ENCODE measurements at places on chromosomes 3 and 15.

GRCh38 chr15:80242132-80242769 is 9.8 kb downstream of the CTXND1 start:
- peak; percentile 66 for DNase-seq

- peak; percentile 24 for DNase-seq
These were observed 607.5 kb upstream of the AGTR1 start for GRCh38 chr3:148090156-148090555.

GRCh38 chr3:123416647-123417046 is 32.2 kb downstream of the ADCY5 start:
- no peak for DNase-seq

- peak; percentile 8 for DNase-seq
These were observed 54.0 kb downstream of the TSC22D2 start for GRCh38 chr3:150462108-150462507.

GRCh38 chr3:25532431-25533162 is 104.5 kb downstream of the RARB start:
- DNase-seq: peak; percentile 62

GRCh38 chr15:62497356-62497755 is 332.3 kb upstream of the C2CD4B start:
- DNase-seq: no peak

DNA sequence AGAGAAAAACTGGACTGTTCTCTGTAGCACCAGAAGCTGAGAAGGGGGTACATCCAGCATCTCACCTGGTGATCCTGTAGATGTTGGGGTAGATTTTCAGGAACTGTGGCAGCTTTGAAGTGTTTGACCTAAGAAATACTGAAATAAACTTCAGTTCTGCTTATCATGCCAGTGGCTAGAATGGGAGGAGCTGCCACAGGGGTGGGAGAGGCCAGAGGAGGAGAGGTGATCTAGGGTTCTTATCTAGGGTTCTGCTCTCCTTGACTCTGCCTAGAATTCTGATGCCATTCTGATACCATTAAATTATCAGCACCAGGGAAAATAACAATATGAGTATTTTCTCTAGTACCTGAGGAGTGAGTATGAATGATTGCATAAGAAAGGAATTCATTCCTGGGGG is 10.2 kb upstream of the CPOX start:
- DNase-seq: peak; percentile 11

DNA sequence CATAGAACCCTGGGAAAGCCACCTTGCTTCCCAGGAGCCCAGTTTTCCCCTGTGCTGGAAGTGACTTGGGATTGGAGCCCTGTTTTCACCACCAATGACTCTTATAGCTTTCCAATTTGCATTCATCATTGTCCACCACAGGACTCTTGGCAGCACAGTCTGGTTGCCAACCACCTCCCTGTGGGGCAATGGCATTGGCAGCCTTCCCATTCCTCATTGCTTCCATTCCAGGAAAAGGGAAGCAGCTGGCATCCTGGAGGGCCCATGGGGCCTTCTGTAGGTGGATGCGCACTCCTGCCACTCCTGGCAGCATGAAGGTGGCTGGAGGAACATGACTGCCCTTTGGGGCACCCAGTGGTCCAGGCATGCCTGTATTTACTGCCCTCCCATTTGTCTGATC is 57.7 kb downstream of the FEM1B start:
- DNase-seq: no peak

DNA sequence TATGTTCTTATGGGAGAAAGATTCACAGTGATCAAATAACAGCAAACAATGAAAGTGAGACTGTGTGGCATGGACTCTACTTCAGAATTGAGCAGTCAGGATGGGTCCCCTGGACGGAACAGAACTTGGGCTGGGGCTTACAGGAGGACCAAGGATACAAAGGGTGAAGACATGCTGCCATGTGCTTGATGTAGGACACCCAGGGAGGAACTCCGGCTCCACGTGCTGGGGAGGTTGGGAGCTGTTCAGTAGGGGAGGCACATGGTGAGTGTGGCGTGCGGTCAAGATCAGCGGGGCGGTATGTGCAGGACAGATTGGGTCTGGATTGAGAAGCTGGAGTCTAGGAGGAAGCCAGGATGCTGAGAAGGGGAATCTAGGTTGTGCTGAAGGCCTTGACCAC is 32.6 kb downstream of the PPCDC start:
- no peak for DNase-seq

DNA sequence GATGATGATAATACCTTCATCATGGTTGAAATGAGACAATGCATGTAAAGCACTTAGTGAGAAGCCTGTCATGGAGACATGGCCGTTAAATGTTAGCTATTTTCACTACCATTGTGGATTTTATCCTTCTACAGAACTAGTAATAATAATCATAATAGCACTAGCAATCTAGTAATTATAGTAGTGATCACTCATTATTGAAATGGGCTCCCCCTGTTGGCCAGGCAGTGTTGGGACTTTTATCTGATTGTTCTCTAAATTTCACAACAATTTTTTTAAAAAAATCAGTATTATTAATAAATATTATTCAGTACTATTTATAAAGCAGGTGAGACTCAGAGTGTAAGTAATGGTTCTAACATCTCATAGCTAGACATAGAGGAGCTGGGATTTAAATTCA is 396.3 kb downstream of the IL5RA start:
- DNase-seq: peak; percentile 8

DNA sequence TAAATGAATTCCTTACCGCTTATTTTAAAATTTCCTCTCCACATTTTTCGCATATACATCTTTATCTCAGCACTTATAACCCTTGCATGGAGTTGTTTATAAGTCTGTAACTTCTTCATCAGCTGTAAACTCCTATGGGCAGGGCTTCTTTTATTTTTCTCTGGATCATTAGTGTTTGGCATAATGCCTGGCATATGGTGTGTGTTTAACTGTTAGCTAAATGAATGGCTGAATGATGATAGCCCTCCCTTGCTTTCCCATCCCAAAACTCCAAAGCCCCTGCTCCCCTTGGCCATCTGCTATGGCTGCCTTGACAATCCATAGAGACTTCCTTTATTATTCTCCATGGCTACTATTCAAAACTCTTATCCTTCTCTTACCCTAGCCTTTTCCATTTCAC is 48.1 kb upstream of the SEMA6D start:
- no peak for DNase-seq

DNA sequence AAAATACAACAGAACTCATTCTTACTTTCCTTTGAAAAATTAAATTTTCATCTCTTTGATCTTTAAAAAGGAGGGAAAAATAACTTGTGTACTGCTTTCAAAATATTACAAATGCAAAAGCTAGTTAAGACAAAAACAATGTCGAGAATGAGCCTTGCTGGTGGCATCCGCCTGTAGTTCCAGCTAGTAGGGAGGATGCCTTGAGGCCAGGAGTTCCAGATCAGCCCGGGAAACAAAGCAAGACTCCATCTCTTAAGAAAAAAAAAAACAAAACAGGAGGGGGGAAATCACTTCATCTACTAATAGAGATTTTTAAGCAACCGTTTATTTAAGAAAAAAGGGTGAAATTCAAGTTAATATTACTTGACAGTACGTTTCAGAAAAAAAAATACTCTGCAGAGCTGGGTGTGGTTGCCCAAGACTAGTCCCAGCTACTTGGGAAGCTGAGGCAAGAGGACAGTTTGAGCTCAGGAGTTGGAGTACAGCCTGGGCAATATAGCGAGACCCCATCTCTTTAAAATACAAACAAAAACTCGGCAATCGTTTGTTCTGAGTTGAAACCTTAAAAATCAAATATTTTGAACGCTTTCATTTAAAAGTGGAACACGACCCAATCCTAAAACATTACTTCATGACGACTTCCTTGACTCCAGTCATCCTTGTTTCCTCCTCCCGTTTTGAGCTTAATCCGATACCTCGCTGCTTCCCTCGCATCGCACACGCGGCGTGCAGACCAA is 1.2 kb downstream of the KPNA1 start:
- DNase-seq: no peak

DNA sequence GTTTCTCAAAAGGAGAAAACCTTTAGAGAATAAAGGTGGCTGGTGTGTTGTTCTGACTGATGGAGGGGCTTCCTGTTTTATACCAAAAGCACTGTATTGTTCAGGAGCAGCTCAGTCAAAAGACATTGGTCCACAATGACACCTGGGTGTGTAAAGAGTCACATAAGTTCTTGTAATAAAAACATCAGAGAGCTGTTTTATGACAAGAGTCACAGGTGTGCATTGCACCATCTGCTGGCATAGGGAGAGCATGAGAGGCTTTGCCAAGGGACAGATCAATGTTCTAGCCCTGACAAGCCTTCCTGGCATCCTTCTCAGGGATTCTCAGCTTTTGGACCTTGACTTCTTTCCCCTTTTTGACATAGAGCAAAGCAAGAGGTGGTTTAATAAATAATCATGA is 20.4 kb downstream of the ARPP21 start:
- peak; percentile 61 for DNase-seq

DNA sequence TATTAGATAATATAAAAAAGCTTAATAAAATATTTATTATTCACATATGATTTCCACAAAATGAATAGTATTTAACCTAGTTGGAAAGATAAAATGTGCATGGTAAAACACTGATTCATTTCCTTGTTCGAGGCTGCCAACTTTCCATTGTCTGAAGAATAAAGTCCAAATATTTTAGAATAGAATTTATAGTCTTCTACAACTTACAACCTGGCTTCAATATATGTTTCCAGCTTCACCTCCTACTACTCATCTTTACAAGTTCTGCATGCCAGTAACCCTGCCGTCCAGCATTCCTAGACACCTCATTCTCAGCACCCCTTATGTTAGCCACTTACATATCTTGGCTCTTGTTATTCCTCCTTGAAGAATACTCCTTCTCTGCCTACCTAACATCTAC is 244.5 kb downstream of the FGF12 start:
- no peak for DNase-seq

DNA sequence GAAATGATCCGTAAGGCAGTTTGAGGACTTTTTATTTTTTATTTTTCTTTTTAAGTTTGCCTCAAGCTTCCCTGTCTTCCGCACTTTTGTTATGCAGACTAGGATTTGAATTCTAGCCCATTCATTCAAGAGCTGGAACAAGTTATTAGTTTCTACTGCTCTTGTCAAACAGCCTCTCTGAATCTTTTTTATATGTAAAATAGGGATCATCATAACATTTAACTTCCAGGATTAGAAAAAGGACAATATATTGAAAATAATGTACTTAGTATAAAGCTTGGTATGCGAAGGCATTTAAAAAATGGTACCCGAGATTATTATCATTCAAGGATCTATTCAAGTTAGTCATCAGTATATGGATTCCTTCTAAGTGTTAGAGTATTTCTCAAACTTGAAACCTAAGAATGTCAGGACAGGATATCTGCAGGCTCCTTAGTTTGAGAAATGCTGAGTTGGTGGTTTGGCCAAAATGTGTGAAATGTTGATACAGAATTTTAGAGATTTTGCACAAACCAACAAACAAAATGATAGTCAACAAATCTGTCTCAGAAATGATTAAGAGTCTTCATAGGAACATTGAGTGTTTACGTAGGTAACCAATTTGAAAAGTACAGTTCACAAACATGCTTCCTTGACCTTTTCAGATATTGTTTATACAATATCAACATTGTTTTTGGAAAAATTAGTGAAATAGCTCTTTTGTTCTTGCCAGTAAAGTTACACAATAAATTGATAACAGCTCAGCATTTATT is 40.5 kb upstream of the IGSF10 start:
- DNase-seq: no peak

All from OCI-M1 (cell line).